ENCODE measurements at places on chromosomes 2 and 18.

DNA sequence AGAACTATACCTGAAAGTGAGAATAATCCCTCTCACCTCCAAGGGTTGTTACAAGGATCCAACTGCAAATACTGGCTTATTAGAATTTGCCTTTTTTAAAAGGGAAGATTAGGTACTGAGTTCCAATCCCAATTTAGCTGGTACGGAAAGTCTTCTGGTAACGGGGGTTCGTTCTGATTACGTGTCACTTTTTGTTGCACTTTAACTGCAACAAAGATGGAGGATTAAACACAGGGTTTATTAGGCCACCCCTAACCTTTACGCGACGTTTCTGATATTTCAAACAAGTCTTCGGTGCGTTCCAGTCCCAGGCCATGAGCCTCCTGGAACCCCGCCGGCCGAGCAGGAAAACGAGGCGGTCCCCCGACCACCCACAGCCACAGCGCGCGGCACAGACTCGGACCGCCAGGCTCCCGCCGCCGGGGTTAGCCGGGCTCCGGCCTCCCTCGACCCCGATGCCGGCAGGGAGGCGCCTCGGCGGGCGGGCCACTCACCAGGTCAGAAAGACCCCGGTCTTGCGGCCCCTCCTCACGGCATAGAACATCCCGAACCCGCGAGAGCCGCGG lies 411 bp downstream of the RNASEH1 start:
- no peak for DNase-seq

- no peak for DNase-seq
Observed at GRCh38 chr2:8479298-8479697, 202.6 kb upstream of the ID2 start.

DNA sequence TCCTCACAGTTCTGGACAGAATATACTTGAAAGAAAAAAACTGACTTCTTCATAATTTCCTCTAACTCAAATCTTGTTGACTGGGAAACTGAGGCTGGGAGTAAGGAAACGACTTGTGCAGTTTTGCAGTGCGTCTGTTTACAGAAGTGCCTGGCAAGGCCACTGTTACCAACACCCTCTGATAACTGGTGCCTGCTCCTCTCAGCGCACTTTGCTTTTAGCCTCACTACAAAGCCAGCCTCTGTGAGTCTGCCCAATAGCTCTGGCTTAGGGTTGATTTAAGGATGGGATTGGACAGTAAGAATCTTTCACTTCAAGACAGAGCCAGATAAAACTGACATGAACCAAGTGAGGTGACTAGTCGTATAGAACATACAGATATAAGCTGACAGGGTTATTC lies 410.8 kb downstream of the PTPRM start:
- no peak for DNase-seq

DNA sequence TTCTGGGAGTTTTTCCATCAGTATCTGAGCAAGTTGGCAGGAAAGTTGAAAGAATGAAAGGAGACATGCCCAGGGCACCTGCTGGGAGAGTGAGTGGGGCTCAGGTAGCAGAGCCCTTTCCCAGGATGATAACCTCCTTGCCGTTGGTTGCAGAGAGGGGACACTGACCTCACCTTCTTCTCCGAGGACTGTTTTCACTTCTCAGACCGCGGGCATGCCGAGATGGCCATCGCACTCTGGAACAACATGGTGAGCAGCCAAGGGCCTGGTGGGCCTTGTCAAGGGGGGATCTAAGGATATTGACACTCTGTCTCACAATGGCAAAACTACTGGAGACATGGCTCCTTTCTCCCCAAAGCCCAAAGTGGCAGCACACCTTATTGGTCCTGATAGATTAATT lies 118.8 kb upstream of the PPP1CB start:
- DNase-seq: no peak

- no peak for DNase-seq
Observed at GRCh38 chr2:196718419-196719109, 79.0 kb downstream of the CCDC150 start.

GRCh38 chr2:159620796-159621195 lies 4.4 kb upstream of the BAZ2B start:
- peak; percentile 43 for DNase-seq

- no peak for DNase-seq
Observed at GRCh38 chr2:229084447-229084846, 186.6 kb downstream of the PID1 start.

DNA sequence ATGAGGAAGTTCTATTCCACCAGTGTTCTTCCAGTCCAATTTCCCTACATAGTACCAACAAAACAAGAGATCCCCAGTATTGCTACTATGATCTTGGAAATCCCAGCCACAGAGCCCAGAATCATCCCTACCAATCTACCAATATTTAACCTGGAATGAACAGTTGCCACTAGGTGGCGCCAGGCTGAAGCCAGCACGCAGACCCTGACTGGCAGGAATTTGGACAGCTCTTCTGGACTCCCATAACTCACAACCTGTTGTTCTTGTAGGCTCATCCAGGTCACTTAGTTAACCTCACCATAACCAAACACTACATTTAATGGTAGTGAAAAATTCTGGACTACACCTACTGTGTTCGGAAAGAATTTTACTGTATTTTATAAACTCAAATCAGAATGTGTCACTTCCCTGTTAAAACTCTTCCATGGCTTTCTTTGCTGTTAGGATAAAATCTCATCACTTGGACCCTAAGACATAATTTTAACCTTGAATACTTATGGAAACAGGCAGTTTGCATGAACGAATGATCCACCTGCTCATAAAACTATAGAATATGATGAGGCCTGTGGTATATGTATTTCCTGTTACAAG lies 59.8 kb upstream of the SLC38A11 start:
- no peak for DNase-seq

- DNase-seq: no peak
Observed at GRCh38 chr2:30681022-30681421, 126.2 kb downstream of the CAPN13 start.

DNA sequence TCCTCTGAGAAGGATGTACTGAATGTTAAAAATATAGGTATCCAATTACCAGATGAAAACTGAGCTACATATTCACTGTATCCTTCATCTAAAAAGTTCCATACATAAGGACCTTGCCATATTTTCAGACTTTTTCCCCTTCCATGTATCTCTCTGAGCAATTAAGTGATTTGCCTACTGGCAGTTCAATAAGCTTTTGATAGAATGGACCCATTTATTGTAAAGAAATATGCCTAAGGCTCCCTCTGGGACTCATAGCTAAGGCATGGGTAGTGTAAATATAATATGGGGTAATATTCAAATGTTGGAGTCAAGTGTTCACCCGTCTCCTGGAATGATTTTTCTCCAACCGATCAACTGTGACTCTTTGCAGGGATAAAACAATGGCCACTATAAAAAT lies 135.4 kb upstream of the FSHR start:
- DNase-seq: no peak

DNA sequence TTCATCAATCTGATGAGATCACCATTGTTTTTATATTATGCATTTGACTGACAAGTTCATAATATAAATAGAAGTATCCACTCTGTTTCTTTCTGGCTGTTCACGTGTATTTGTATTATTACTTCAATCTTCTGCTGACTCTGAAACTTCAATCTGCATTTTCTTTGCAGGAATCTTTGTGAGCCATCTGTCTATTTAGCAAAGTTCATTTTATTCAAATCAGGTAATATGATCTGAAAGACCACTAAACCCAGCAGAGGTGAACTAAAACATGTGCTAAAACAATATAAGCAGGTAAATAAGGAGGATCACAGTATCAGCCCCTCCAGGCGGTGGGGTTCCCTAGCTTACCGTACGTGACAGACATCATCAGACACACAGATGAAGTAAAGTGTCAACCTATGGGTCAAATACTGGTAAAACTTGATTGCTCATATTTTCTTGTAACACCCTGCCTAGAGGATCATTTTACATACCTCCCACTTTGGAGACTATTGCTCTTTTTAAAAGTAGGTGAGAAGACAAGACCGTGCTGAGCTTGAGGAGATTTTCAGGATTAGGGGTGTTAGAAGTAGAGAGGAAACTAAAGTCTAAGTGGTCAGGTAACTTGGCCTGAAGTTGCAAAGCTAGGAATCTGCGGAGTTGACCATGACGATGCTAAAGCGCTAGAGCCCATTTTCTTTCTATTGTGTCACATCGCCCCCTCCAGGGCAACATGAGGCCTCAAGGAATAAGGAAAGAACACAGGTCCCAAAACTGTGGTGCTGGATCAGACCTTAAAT lies 9.0 kb downstream of the DTNB start:
- DNase-seq: no peak

GRCh38 chr2:32947484-32948143 lies 861 bp downstream of the LTBP1 start:
- no peak for DNase-seq

GRCh38 chr2:221399183-221399582 lies 172.9 kb downstream of the EPHA4 start:
- no peak for DNase-seq

DNA sequence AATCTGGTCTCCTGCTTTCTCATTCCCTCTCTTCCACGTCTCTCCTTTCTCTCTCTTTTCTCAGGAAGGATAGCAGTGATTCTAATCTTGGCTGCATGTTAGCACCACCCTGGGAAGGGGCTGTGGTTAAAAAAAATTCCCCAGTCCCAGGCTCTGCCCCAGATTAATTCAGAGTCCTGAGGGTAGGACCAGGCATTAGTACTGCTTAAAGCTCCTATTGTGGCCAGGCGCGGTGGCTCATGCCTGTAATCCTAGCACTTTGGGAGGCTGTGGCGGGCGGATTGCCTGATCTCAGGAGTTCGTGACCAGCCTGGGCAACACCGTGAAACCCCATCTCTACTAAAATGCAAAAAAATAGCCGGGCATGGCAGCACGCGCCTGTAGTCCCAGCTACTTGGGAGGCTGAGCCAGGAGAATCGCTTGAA lies 35.4 kb upstream of the EML4 start:
- no peak for DNase-seq

- no peak for DNase-seq
Observed at GRCh38 chr2:217880891-217881290, 121.9 kb downstream of the TNS1 start.

GRCh38 chr2:188444106-188444835 lies 152.6 kb downstream of the GULP1 start:
- no peak for DNase-seq

GRCh38 chr18:79062806-79063205 lies 6.4 kb upstream of the ATP9B start:
- DNase-seq: no peak

DNA sequence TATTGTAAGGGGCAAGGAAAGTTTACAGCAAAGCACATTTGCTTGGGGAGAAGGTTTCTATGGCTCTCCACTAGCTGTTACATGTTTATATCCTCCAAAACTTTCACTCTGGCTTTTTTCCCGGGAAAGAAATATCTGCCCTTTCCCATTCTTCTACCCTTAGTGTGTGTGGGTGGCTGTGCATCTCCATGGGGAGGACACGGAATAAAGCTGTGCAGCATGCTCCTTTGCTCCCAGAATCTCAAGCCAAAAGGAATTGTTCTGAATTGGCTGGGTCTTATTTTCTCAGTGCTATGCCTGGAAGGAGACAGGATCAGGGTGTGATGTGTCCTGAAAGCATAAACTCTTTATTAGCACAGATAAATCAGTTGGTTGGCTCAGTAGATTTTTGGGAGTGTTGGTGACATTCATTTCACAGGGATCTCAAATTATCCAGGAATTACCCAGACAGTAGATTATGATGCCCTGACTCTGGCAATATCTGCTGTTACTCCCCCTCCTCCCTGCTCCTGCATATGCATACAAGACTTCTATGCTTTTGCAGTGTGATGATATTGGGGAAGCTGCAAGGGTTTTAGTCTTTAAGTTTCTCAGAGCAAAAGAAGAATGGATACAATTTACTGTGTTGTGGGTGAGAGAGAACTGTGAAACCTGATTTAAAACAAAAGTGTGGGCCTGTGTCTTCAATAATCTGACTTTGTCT lies 63.1 kb downstream of the PARD3B start:
- DNase-seq: no peak

DNA sequence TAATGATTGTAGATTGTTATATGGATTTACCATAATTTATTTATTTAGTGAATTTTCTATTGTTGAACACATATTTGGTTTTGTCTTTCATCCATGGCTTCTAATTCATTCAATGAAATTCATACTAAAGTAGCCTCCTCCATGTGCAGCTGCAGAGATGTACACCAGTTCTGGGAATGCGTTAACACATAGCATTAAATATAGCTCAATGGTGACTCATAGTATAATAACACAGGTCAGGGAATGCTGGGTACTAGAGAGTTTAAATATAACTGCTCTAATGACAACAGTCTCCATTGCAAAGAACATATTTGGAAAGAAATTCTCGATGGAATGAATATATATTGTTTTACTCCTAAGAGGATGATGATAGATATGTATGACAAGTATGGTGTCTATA lies 1190.2 kb upstream of the NRXN1 start:
- DNase-seq: no peak

GRCh38 chr18:65035701-65036100 lies 715.1 kb upstream of the CDH7 start:
- DNase-seq: no peak

GRCh38 chr2:241071677-241072111 lies 30.4 kb downstream of the MTERF4 start:
- DNase-seq: no peak

DNA sequence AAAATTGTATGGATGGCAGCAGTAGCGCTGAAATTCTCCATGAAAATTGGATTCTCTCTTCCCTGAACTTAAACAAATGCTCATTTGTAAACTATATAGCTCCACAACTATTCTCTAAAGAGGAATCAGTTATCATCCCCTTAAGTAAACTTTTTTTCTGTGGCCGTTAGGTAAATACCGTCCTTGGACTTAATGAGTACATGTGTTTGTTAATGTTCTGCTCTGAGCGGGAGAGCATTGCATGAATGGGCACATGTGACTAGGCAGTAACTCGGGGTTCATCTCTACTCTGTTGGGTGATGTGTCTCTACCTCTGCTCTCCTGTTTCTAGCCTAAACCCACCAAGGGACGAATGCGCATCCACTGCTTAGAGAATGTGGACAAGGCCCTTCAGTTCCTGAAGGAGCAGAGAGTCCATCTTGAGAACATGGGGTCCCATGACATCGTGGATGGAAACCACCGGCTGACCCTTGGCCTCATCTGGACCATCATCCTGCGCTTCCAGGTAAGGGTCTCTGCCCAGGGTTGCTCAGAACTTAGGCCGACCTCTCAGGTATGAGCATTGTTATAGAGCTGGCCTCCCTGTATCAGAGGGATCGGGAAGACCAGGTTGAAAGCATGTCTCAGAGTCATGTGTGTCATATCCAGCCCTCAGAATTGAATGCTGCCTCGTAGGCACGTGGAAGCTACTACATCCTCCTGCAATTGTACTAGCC lies 111.5 kb upstream of the EML6 start:
- no peak for DNase-seq
